ENCODE measurements at places on chromosomes 16 and 17.

DNA sequence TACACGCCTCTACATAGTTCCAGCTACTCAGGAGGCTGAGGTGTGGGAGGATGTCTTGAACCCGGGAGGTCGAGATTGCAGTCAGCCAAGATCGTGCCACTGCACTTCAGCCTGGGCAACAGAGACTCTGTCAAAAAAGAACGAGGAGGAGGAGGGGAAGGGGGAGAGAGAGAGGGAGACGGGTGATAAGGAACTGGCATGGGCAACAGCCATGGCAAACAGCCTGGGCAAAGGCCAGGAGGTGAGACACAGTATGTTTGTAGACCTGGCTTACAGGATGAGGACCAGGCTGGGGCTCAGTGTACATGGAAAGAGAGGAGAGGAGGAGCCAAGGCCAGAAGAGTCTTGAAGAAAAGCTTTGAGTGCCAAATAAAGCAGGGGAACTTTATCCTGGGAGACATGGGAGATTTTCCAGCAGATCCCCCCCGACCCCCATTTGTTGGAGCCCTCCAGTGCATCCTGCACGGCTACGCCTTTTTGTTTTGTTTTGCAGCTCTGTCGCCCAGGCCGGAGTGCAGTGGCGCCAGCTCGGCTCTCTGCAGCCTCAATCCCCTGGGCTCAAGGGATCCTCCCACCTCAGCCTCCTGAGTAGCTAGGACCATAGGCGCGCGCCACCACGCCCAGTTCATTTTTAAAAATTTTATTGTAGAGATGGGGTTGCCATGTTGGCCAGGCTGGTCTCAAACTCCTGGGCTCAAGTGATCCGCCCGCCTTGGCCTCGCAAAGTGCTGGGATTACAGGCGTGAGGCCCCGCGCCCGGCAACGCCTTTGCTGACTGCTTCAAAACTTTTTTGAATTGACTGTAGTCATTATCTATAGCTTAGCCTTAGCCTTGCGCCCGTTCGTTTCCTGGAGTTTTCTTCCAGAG lies 1.3 kb upstream of the ALKBH5 start:
- no peak for DNase-seq

GRCh38 chr17:43360376-43360738 lies 38.4 kb upstream of the ARL4D start:
- no peak for DNase-seq

DNA sequence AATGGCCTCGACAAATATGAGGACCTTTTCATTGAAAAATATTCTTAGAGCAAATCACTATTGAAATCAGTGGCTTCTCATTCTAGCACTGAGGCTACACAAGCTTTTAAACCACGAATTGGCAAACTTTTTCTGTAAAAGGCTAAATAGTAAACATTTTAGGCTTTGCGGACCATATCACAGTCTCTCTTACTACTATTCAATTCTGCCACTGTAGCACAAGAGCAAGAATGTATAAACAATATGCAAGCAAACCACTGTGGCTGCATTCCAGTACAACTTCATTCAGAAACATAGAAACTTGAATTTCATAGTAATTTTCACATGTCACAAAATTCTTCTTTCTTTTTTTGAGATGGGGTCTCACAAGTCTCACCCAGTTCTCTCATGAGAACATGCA lies 49.1 kb downstream of the PHLPP2 start:
- no peak for DNase-seq

DNA sequence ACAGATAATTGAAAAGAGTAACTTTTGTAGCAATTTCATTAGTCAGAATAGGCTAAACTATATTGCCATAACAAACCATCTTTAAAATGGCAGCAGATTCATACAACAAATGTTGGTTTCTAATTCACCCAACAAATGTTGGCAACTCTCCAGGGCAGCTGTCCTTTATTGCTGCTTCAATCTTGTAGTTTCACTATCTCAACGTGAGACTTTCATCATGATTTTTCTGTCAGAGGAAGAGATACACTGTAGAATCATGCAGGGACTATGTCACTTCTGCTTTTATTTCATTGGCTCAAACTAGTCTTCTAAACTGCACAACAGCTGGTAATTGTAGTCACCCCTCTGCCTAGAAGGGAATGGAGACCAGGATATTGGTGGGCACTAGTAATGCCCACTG lies 174.2 kb downstream of the TANC2 start:
- DNase-seq: no peak

DNA sequence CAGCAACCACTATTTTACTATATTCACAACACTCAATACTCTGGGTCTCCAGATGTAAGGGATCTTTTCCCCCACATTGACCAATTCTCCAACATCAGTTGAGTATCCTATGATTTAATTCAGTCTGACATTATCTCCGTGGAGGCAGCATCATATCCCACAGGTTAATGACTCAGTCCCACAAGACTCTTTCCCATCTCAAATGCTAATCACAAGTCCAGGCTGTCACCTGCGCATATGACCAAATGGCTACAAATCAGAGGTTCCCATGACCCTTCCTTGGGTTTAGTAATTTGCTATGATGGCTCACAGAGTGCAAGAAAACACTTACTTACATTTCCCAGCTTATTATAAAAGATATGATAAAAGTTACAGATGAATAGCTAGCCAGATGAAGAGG lies 18.7 kb downstream of the ACSM3 start:
- no peak for DNase-seq

GRCh38 chr16:14098081-14098480 lies 27.0 kb downstream of the MRTFB start:
- no peak for DNase-seq

DNA sequence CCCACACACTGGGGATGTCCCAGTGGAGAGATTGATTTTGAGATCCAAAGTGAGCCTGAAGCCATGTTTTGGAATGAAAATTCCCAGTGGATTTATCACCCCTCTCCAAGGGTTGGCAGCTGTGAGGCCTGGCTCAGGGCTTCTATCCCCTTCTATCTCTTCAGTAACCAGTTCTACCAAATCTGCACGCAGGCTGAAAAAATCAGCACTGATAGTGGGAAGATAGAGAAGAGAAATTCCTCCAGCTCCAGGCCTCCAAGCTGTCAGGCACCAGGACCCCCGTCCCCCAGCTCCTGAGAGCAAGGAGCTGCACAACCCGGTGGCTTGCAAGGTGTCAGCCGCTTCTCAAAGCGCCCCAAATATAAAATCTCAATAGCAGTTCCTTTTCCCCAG lies 1.0 kb downstream of the FLOT2 start:
- no peak for DNase-seq

GRCh38 chr16:12092544-12092921 lies 116.0 kb downstream of the SNX29 start:
- no peak for DNase-seq

- no peak for DNase-seq
Measured at GRCh38 chr16:77307426-77308162, 108.4 kb downstream of the SYCE1L start.

DNA sequence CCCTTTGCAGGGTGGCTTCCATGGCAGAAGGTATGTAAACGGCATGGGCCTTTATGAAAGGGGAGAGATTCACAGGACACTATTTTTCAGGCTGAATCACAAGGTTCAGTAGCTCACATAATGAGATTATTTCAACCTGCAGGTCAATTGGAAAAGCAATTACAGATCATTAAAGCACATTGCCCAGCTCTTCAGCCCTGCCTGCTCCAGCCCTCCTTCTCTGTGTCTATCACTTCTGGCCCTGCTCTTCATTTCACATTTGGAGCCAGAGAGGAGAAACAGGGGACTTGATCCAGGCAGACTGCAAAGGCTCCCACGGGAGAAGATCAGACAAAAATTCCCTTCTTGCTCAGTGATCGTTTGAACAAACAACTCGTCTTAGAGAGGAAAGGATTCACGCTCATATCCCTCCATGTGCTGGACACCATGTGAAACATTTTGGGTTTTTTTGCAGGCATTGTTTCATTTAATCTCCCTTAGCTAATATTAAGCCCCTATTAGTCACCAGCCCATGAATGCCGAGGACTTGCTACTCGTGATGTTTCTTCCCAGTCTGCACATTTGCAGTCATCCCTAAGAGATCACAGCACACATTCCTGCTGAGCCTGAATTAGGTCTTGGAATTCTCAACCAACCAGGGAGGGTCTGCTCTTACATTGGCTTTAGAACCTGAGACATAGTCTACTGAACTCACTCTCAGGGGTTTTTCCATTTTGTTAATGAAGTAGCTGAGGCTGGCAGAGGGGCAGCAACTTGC lies 443.9 kb upstream of the CCL2 start:
- no peak for DNase-seq

- no peak for DNase-seq
Measured at GRCh38 chr17:34673995-34674890, 94.9 kb downstream of the TMEM132E start.

- DNase-seq: no peak
Measured at GRCh38 chr16:86367291-86368072, 142.8 kb upstream of the FOXF1 start.

GRCh38 chr17:66302761-66303626 lies 581 bp downstream of the PRKCA start:
- DNase-seq: peak; percentile 17

DNA sequence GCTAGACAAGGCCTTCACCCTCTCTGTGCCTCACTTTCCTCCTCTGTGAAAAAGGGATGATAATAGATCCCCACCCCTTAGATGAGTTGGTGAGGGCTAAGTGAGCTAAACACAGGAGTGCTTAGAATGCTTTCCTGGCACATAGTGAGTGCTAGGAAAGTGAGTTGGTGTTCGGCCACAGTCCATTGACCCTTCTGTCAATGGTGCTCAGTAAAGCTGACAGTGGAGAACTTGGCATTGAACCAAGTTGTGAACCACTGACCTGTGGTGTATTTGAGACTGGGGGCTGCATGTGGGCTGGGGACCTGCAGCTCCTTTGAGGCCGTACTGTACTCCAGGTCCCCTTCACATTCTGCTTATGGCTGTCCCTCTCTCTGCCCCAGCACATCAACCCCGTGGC lies 4.8 kb downstream of the PLK1 start:
- DNase-seq: no peak

DNA sequence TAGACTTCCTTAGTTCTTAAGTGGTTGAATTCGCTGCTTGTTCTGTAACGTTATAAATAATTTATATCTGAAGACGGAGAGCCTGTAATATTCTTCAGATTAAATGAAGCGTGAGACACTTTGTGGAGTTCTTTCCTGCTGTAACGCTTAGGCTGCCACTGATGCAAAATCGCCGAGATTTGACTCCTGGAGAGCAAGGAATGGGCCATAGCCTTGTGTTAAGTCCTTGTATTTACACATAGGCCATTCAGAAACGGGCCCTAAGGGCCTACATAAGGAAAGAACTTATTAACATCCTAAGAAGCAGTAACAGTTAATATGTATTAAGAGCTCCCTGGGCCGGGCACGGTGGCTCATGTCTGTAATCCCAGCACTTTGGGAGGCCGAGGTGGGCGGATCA lies 936 bp downstream of the EMC6 start:
- no peak for DNase-seq

DNA sequence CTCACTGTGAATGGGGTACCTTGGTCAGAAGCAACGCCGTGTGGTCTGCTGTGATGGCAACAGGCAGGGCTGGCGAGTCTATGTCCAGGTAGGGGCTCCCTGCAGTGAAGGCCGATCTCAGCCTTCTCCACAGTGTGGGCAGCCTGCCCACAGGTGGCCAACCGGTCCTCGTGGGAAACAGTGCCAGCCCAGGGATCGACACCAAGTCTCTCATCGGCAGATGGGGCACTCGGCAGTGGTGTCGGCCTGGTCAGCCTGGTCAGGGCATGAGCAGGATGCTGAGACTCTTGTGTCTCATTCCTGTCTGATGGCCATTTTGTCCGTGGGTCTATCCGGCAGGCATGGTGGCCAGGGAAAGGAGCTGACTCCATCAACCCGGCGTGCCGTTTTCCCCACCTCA lies 92.2 kb downstream of the TNFRSF13B start:
- no peak for DNase-seq

- peak; percentile 40 for DNase-seq
Measured at GRCh38 chr17:79393358-79394052, 217.3 kb downstream of the RBFOX3 start.

GRCh38 chr16:14405611-14406537 lies 224.2 kb downstream of the PARN start:
- DNase-seq: no peak

- no peak for DNase-seq
Measured at GRCh38 chr16:66622863-66623262, 18.4 kb downstream of the CMTM3 start.

GRCh38 chr17:17757391-17757791 lies 76.1 kb downstream of the RAI1 start:
- no peak for DNase-seq

- no peak for DNase-seq
Measured at GRCh38 chr16:82295290-82296201, 125.5 kb upstream of the MPHOSPH6 start.

- no peak for DNase-seq
Measured at GRCh38 chr16:4698321-4699045, 5.1 kb downstream of the NUDT16L1 start.

DNA sequence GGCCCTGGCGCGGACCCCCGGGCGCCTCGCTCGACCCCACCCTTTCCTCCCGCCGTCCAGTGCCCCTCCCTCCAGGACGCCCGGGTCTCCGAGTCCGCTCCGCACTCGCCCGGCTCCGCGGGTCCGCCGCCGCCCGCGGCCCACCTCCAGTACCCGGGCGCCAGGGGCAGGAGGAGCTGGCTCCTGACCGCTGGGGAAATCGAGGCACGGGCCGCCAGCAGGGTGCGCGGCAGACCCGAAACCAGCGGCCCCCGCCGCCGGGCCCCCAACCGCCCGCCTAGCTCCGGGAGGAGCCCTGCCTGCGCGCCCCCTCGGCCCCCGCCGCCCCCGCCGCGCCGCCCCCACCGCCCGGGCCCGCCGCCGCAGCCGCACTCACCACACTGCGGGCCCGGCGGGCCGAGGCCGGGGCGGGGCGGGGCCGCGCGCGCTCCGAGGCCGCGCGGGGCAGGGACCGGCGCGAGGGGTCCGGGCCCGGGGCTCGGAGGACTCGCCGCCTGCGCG lies 333 bp downstream of the MAFG start:
- no peak for DNase-seq

DNA sequence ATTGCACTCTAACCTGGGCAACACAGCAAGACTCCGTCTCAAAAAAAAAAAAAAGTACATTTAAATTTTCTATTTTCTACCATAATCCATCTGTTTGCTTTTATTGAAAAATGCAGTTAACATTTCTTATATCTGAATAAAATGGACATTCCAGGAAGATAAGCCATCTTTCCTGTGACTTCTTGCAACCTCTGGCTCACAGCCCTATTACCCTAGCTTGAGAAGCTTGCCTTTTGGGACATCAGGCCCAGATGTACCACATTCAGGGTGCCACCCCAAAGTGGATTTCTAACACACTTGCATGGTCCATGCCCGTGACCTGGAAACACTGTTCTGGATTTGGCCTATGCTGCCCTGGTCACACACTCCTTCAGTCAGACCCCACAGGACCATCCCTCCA lies 30.1 kb upstream of the DDX52 start:
- no peak for DNase-seq

DNA sequence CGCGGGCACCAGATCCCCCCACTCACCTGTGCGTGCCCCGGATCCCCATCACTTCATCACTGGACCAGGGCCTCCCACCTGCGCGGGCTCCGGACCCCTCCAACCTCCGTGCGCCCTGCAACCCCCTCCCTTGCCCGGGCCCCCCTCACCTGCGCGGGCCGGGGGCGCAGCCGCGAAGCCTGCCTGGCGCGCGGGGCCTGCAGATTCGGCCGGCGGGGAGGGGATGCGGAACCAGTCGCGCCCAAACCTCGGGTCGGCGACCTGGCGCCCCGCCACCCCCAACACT lies 202 bp downstream of the CEP131 start:
- no peak for DNase-seq

GRCh38 chr17:15413101-15413771 lies 54.2 kb downstream of the CDRT4 start:
- DNase-seq: no peak

- DNase-seq: no peak
Measured at GRCh38 chr17:64345689-64346376, 44.8 kb downstream of the PECAM1 start.
